ENCODE measurements at places on chromosomes 2 and 18.

DNA sequence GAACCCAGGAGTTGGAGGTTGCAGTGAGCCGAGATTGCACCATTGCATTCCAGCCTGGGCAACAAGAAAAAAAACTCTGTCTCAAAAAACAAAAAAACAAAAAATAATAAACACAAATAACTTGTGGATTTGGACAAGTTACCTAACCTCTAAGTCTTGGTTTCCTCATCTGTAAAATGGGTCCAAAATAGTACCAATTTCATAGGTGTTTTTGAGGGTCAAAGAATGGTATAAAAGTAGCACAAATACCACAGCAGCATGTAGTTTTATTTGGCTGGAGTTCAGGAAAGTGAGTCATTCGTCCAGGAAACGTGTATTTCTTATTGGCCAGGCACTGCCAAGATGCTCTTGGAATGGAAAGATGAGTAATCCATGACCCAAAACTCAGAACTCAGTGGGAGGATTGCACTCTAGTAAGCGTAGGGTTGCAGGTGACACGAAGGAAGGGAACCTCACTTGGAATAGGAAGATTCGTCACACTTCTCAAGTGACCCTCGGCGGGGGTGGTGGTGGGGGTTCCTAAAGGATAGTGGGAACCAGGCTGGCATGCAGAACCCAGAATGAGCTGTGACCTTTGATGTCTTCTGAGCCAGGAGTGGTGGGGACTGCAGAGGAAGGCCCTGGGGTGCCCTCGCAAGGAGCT is 24.4 kb downstream of the GRHL1 start:
- DNase-seq, result no peak

GRCh38 chr18:74389991-74390390 is 67.1 kb downstream of the DIPK1C start:
- no peak for DNase-seq

GRCh38 chr2:211225784-211226183 is 669.4 kb downstream of the CPS1 start:
- DNase-seq, result no peak

- DNase-seq, result no peak
Observed at GRCh38 chr18:60599267-60599666, 226.7 kb upstream of the MC4R start.

- DNase-seq, result no peak
Observed at GRCh38 chr2:146820672-146821071, 1024.2 kb upstream of the ACVR2A start.

- peak; percentile 38 for DNase-seq
Observed at GRCh38 chr18:80157708-80158343, 48.8 kb downstream of the ADNP2 start.

GRCh38 chr2:17000184-17000482 is 334.5 kb upstream of the CYRIA start:
- DNase-seq, result no peak

Data from anterior cingulate cortex (tissue), 58 donors.